Panc1 (cell line): ENCODE measurements at places on chromosomes 3 and 15.

- no peak for DNase-seq
Observed at GRCh38 chr3:24604215-24604614, 109.6 kb upstream of the THRB start.

- no peak for DNase-seq
Observed at GRCh38 chr3:168973206-168973605, 690.3 kb downstream of the MECOM start.

GRCh38 chr3:22475665-22476240 is 724.7 kb upstream of the ZNF385D start:
- no peak for DNase-seq

DNA sequence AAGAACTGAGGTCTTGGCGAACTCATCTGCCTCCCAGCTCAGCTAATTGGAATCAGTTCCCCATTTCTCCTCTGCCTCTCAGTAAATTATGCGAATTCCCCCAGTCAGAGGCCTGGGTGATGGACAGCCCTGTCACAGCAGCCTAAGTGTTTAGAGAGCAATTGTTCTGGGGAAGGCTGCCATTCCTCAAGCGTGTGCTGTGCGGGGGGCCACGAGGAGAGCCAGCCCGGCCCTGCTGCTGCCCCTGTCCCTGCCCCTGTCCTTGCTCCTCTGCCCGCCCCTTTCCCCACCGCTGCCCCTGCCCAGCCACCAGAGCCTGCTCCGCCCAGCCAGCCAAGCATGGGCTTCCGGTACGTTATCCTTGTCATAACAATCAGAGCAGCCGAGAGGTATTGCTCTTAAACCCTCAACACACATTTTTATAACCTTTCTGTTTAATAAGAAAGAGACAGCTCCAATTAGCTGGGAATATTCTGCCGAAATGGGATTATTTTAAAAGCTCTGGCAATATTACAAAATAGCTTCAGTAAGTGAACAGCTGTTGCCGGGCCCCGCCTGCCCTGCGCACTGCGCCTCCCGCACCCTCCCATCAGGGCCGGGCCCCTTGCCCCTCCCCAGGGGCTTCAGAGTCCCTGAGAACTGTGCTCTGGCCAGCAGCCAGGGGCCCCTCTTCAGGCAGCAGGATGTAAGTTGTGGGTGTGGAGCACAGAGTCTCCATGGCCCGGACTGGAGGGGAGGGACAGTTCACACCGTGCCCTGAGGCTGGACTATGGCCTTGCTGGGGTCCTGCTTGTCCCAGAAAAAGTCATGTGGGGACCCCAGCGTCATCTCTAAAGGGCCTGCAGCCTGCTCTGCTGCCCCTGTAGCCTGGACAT is 12.4 kb upstream of the CACNA2D2 start:
- DNase-seq, result no peak

DNA sequence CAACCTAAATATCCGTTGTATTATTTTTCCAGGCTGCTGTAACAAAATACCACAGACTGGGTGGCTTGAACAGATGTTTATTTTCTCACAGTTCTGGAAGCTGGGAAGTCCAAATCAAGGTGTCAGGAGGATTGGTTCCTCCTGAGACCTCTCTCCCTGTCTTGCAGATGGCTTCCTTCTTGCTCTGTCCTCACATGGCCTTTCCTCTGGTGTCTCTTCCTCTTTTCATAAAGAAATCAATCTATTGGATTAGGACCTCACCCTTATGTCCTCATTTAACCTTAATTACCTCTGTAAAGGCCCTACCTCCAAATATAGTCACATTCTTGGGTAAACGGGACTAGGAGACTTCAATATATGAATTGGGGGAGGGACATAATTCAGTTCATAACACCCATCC is 89.2 kb upstream of the PLCL2 start:
- DNase-seq, result no peak

GRCh38 chr3:160577556-160578195 is 12.3 kb upstream of the KPNA4 start:
- DNase-seq, result no peak

DNA sequence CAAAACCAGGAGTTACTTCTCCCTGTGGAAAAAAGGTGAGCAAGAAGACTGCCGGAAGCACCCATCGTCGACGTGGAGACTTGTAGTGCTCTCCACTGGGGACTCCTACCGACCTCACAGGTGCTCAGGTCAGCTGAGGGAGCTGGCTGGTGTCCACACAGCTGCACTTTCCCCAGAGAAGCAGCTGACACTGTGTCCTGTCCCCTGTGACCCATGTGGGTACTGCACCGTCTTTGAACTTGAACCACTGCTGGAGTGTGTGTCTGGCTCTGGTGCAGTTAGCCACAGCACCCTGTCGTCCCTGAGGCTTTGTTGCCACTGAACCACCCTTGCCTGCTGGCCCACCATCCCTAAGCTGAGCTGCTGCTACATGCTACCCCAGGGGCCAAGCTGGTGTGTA is 270.8 kb downstream of the CACNA2D3 start:
- no peak for DNase-seq

DNA sequence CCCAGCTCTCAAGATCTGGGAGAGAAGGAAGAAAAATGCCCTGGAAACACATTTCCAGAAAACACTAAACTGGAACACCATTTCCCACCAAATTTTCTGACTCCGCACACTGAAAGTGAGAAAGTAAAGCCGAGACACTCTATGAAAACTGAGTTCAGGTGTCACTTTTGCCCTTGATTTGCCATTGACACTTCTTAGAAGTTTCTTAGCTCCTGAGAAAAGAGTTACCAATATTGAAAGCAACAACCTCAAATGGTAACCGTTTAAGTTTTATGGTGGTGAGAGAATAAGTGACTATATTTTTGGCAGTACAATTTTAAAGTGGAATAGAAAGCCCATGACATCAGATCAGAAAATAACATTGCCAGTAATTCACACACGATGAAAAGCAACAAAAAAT is 39.0 kb downstream of the CD86 start:
- no peak for DNase-seq

GRCh38 chr3:179149406-179149867 is 1.3 kb downstream of the PIK3CA start:
- DNase-seq, result no peak

DNA sequence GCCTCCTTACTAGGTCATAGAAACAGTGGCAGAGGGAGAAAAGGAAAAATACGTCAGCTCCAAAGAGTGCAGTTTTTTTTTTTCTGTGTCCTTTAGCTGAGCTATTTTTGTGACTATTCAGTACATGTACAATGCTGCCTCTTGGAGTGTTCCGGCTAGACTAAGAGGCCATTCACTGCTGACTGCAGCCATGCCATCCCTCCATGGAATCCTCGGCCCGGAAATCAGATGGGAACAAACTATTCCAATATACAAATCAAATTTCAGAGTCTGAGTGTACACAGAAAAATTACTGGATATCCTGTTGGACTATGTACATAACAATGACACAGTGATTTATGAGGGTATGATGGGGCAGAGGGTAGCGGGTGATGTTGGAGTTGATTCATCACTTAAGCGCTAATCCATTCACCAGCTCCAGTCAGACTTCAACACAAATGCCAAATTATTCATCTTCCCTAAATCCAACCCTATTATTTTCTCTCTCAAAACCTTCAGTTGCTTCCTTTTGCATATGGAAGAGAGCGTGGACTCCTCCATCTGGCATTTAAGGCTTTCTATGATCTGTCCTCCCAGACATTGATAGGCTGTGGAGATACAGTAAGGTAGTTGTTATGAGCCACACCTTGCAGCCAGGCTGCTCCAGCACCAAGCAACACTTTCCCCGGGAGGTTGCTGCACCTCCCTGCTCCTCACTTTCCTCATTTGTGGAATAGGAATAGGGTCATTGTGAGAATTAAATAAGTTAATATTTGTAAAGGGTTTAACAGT is 109.1 kb downstream of the LPP start:
- peak; percentile 95 for DNase-seq

GRCh38 chr3:122598556-122598955 is 21.1 kb downstream of the PARP15 start:
- DNase-seq, result no peak

GRCh38 chr3:158434412-158435038 is 136.5 kb upstream of the MLF1 start:
- peak; percentile 63 for DNase-seq

GRCh38 chr15:31974855-31975829 is 55.2 kb upstream of the CHRNA7 start:
- no peak for DNase-seq

DNA sequence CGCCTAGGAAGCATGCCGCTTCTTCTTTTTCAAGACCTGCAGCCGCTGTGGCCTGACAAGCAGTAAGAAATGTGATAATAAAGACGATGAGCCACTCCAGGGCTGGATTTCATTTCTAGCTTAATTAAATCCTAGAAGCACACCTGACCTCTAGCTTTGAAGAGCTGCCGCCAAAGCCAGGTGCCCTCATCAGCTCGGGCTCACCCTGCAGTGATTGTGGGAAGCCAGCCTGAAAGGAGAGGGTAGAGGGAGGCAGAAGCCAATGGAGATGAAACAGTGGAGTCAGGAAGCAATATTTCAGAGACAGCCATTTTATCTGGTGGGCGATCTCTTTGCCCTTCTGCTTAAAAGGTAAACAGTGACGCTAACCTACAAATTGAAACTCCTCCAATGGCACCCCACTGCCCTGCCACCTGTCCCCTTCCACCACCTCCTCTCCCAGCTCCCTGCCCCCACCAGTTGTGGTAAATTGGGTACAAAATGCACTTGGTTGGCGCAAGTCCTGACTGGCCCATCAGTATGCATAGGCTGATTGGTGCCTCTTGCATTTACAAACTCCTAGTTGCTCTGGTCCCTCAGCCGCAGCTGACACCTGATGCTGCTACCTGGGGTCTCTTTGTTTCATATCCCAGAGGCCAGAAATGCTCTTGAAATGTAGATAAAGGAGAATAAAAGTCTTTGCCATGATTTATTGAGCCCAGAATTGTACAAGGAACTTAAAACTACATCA is 385.3 kb downstream of the PDCD6IP start:
- DNase-seq, result no peak

DNA sequence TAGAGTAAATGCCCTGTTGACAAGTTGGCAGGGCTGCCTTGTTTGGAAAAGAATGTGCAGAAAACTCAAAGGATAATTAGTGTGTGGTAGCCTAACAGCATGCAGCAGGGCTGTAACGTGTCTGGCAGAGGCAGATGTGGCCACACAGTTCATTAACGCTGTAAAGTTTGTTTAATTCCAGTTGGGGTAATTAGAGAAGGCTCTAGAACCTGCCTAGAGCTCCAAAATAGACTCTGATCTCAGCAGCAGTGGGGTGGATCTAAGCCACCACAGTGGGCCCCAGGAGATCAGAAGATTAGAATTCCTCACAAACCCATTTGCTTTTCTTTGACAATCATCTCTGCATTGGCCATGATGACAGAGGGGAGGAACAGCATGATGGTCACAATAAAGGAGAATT is 65.1 kb upstream of the LEKR1 start:
- no peak for DNase-seq

DNA sequence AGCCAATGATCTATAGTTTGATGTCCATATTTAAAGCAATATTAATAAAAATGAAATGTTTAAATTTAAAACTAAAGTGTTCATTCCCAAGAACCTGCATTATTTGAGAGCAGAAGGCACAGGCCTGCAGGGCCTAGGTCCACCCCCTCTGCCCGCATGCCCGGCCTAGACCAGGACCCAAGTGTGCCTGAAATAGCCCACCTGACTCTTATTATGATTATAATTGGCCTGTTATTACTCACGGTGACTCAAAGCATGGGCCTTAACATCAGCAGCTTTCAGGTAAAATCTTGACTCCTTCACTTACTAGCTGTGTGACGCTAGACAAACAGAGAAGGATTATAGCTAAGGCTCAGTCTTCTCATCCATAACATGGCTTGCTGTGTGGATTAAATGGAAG is 128.8 kb downstream of the PLCL2 start:
- DNase-seq, result no peak

DNA sequence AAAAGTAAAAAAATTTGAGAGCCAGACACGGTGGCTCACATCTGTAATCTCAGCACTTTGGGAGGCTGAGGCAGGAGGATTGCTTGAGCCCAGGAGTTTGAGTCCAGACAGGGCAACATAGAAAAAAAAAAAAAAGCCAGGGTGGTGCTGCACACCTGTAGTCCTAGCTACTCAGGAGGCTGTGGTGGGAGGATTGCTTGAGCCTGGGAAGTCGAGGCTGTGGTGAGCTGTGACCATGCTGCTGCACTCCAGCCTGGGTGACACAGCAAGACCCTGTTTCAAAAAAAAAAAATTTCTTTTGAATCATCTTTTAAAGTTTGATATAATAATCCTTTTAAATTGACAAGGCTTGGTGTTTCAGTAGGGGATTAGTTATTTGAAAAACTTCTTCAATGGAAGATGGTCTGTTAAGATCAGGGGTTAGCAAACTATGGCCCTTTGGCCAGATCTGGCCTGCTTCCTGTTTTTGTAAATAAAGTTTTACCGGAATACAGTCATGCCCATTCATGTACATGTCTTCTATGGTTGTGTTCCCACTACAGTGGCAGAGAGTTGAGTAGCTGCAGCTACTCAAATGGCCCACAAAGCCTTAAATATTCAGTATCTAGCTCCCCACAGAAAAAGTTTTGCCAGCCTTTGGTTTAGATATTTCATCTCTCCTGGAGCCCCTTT is 28.9 kb downstream of the CDAN1 start:
- no peak for DNase-seq

DNA sequence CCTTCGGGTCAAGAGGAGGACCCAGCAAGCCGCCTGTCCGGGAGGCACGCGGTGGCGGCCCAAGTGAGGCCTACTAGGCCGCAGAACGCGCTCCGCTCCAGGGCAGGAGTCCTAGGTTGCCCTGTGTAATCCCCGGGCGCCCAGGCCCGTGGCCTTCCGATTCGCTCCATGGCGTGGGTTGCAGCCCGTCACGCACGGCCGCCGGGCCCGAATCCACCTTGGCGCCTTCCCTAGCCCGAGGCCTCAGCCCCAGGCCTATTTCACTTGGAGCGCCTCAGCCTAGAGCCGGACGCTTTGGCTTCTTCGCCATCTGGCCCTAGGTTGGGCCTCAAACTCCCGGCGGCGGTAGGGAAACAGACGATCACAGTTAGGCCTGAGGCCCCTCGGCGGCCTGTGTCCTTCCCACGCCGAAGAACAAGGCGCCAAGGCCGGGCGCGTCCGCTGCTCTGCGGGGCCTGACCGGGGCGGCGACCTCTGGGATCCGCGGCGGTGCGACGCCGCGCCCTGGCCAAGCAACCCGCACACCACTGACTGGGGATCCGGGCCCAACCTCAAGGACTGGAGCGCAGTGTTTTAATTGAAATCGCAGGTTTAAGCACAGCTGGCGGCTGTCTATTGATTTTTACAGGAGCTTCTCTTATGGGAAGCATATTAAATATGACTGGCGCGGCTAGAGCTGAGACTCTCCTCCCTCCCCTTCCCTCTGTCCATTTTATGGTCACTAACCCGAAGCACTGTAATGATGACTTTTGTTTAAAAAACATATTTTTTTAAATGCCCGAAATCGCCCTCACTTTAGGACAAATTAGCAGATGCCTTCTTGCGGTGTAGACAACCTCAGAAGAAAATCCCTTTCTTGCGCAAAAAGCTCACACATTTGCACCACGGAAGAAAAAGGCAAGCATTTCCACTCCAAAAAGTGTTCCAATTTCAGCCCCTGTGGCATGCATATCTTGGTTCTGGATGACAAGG is 3.8 kb upstream of the FEZF2 start:
- no peak for DNase-seq

- DNase-seq, result no peak
Observed at GRCh38 chr3:188369526-188369925, 215.6 kb downstream of the LPP start.

GRCh38 chr3:130677343-130677742 is 69.3 kb downstream of the PIK3R4 start:
- no peak for DNase-seq
